IMR-90 (cell line): ENCODE measurements at places on chromosomes 11 and 22. TPM values are rescaled to one million over a fixed set of nuclear protein-coding genes. Genes with fewer than 3 reads are reported as not detected.

- no peaks in the 10 kb centered on the region for H3K4me1 ChIP-seq
- no peak overlapping the region for H3K27ac ChIP-seq
- no peak for DNase-seq
These were observed 18.4 kb upstream of the SEC14L4 start for GRCh38 chr22:30523646-30524489.

- H3K27me3 ChIP-seq = no peaks in the 10 kb centered on the region
- no peak overlapping the region for H3K27ac ChIP-seq
- no peak overlapping the region for H3K4me3 ChIP-seq
- DNase-seq = no peak
These were observed 16.9 kb downstream of the SAAL1 start for GRCh38 chr11:18088966-18089365.

- H3K4me1 ChIP-seq = peaks cover 3% of the 10 kb centered on the region
- H3K27me3 ChIP-seq = no peaks in the 10 kb centered on the region
- H3K4me3 ChIP-seq = peak overlapping the region; percentile 74
- DNase-seq = peak; percentile 95
- peak overlapping the region; percentile 98 for H3K27ac ChIP-seq
- peaks cover 42% of the 10 kb centered on the region for H3K36me3 ChIP-seq
These were observed 576 bp downstream of the TMEM258 start for GRCh38 chr11:61791737-61792309.

DNA sequence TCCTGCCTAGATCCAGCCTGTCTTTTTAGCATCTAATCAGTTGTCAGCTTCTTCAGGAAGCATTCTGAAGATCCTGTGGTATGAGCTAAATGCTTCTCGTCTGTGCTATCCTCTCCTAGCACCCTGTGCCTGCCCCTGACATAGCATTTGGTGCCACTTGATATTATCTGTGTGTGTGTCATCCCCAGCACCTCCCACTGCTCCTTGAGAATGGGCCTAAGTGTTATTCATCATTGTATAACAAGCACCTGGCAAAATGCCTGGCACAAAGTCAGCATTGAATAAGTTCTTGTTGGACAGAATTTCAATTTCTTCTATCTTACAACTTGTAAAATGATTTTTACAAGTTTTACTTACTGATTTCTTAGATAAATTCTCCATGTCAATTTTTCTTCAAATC lies 28.1 kb upstream of the OLFML1 start:
- no peak for DNase-seq
- H3K27ac ChIP-seq = no peak overlapping the region
- no peak overlapping the region for H3K4me3 ChIP-seq
- H3K4me1 ChIP-seq = no peaks in the 10 kb centered on the region

DNA sequence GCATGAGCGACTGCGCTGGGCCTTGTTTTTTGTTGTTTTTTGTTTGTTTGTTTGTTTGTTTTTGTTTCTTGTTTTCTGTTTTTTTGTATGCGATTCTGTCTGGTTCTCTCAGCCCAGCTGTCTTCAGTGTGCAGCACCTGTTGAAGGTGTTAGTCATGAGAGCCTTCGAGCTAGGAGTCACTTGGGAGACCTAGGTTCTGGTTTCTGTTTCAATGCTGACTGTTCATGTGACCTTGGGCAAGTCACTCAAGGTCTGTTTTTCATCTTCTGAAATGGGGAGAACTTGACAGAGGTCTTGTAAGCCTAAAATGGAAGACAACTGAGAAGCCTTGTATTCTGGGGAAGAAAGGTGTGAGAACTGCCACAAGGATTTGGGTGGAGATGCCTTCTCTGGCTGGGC lies 1.8 kb downstream of the DCPS start:
- no peak for DNase-seq
- H3K36me3 ChIP-seq = 0 out of 2 replicates have a peak, but pooled peaks cover 2% of the 10 kb centered on the region
- peaks cover 4% of the 10 kb centered on the region; the same call in 1 of the 2 replicates for H3K4me1 ChIP-seq
- H3K27me3 ChIP-seq = no peaks in the 10 kb centered on the region

DNA sequence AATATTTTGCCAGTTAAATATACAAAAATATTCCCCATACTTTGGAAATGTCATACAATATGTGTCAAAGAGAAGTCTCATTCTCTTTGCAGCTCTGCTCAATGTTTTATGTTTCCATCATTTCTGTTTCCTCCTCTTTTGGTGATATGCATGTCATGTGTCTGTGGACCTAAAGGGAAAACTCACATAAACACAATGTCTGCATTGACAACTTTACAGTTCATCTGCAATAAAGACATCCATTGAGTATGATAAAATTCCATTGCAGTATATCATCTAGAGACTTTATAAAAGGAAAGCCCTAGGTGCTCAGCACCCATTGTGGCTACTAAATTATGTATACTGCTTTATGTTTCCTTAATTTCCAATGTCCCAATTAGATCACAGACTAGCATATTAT lies 461.3 kb upstream of the FAT3 start:
- no peaks in the 10 kb centered on the region for H3K27me3 ChIP-seq
- H3K4me1 ChIP-seq = no peaks in the 10 kb centered on the region
- H3K27ac ChIP-seq = no peak overlapping the region
- H3K4me3 ChIP-seq = no peak overlapping the region
- H3K36me3 ChIP-seq = no peaks in the 10 kb centered on the region

- no peak for DNase-seq
- H3K27ac ChIP-seq = no peak overlapping the region
- no peaks in the 10 kb centered on the region for H3K27me3 ChIP-seq
These were observed 245.3 kb downstream of the CASP12 start for GRCh38 chr11:104652996-104653395.

The SYCE3 gene
- total RNA-seq = not detected in 2 replicates

DNA sequence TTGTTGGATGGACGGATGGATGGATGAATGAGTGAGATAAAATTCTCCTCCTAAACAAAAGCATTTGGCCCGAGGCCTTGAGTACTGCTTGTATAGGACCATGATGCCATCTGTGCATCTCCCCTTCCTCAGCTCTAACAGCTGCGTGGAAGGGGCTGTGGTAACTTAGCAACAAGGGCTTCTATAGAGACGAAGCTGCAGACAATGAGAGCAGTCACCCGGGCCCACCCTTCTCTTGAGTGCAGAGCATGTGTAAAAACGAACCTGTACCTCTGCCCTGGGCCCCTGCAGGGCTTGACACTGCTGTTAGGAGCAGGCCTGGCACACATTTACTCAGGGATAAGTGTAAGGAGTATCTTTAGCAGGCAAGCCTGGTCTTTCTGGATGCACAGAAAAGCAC lies 391.5 kb downstream of the CADM1 start:
- H3K27ac ChIP-seq = no peak overlapping the region
- no peaks in the 10 kb centered on the region for H3K4me1 ChIP-seq
- no peaks in the 10 kb centered on the region for H3K36me3 ChIP-seq
- no peak for DNase-seq
- no peak overlapping the region for H3K4me3 ChIP-seq

The LMO1 gene
- total RNA-seq = not detected in 2 replicates

The ZNF215 gene
- total RNA-seq = 7.2 and 7.7 TPM in 2 replicates

The PARVG gene
- total RNA-seq = not detected in 2 replicates

The RAB38 gene
- 6.4 and 6.5 TPM in 2 replicates for total RNA-seq

GRCh38 chr22:37697538-37697835 lies 639 bp downstream of the TRIOBP start:
- no peak overlapping the region for H3K4me3 ChIP-seq
- no peaks in the 10 kb centered on the region for H3K27me3 ChIP-seq
- no peak overlapping the region for H3K27ac ChIP-seq
- peaks cover 6% of the 10 kb centered on the region for H3K36me3 ChIP-seq

The OR4D5 gene
- total RNA-seq = not detected in 2 replicates

GRCh38 chr22:38335077-38335476 lies 17.8 kb upstream of the CSNK1E start:
- DNase-seq = peak; percentile 49
- H3K4me3 ChIP-seq = no peak overlapping the region
- no peaks in the 10 kb centered on the region for H3K27me3 ChIP-seq
- H3K36me3 ChIP-seq = no peaks in the 10 kb centered on the region

The PHRF1 gene
- 10.9 and 12.2 TPM in 2 replicates for total RNA-seq

- H3K36me3 ChIP-seq = no peaks in the 10 kb centered on the region
- H3K27me3 ChIP-seq = no peaks in the 10 kb centered on the region
- DNase-seq = no peak
These were observed 110.4 kb downstream of the USP35 start for GRCh38 chr11:78299000-78299710.
